ENCODE measurements at places on chromosomes 5 and 9.

- no peak for DNase-seq
Measured at GRCh38 chr9:25678147-25678666, at the start of gene TUSC1. Gene TUSC1, minus strand, starts transcription at chr9:25678444. Its CDS starts 132 bp downstream, at chr9:25678312.

GRCh38 chr9:119836036-119836435 lies 466.8 kb upstream of the BRINP1 start:
- DNase-seq = no peak

DNA sequence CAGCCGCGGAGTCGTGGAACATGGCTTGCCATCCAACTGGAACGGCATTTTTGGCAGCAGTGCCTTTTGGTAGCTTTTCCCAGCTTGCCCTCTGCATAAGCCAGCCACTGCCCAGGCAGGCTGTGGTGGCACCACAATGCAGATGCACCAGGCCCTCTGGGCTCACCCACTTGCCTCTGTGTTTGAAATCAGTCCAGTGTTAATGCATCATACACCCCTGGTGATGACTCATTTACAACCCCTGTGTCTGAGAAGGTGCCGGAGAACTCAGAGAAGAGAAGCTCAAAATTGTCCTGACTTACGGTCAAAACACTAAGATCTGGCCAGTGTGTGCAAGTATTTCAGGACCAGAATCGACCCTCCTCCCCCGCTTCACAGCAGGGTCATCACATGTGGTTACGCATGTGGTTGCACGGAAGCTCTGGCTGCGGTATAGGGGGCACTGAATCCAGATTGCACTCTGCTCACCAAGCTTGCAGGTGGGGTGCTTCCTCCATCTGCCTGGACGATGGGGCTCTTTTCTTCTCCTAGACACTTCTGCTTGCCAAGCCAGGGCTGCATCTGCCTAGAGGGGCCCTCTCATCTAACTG lies 66.5 kb upstream of the SMIM15 start:
- no peak for DNase-seq

GRCh38 chr9:116380496-116380995 lies 227.0 kb downstream of the PAPPA start:
- DNase-seq = no peak

GRCh38 chr9:36765468-36766341 lies 193.0 kb downstream of the MELK start:
- peak; percentile 66 for DNase-seq

GRCh38 chr5:32014096-32014745 lies 159.9 kb downstream of the GOLPH3 start:
- DNase-seq = no peak

DNA sequence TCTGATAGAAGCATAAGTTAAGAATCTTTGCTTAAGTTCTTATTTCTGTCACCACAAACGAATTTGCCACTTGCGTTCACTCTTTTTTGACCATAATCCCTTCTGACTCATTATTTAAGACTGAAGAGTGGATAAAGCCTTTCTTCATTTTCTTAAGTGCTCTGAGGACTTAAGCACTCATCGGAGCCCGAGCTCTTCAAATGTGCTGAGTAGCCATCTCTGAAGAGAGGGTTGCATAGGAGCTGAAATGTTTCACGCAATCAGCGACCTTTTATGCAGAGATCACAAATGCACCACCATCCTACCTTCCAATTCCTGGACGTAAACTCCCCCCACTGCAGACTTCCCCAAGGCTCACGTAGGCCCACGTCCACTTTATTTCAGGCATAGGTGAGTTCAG lies 699.2 kb downstream of the IRX1 start:
- no peak for DNase-seq

DNA sequence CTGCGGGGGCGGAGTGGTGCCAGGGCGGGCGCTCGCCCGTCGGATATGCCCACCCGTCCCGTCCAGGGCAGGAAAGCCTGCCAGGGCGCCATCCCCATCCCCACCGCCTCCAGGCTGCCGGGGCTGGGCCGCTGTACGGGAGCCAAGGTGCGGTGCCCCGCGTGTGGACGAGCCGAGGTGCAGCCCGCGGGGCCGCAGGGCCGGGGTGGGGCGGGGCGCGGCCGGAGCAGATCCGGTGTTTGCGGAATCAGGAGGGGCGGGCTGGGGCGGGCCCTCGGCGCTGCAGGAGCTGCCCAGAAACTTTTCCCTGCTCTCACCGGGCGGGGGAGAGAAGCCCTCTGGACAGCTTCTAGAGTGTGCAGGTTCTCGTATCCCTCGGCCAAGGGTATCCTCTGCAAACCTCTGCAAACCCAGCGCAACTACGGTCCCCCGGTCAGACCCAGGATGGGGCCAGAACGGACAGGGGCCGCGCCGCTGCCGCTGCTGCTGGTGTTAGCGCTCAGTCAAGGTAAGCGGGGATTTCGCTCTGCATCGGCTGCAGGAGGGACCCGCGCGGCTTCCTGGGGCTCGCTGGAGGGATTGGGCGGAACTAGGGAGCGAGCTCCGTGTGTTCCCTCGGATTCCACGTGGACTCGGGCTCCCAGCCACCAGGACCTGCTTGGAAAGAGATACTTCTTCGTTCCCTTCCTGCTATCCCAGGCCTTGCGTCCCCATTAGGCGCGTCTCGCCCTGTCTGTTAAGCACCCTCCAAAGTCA lies at the start of gene ITGA2:
Gene ITGA2, plus strand, starts transcription at position 328 of the 756 bp plus-strand sequence. Its CDS starts 117 bp downstream, at position 445.
- no peak for DNase-seq

DNA sequence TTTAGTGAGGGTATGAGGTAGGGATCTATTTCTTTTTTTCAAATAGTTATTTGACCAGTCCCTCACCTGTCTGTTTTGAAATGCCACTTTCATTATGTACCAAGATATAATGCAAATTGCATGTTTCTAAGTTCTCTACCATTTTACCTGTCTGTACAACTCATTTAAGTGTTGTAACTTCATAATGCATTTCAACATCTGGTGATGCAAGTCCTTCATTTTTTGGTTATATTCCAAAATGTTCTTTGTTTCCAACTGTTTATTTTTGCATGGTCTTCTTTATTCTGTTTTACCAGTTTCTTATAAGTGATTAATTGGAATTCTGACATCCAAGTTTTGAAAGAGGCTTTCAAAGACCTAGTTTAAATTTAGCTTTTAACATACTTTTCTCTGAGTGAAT lies 26.8 kb downstream of the TDRD7 start:
- no peak for DNase-seq

- no peak for DNase-seq
Measured at GRCh38 chr9:27112235-27112634, 3.2 kb downstream of the TEK start.

- DNase-seq = no peak
Measured at GRCh38 chr5:59591162-59591561, 302.4 kb downstream of the PDE4D start.

DNA sequence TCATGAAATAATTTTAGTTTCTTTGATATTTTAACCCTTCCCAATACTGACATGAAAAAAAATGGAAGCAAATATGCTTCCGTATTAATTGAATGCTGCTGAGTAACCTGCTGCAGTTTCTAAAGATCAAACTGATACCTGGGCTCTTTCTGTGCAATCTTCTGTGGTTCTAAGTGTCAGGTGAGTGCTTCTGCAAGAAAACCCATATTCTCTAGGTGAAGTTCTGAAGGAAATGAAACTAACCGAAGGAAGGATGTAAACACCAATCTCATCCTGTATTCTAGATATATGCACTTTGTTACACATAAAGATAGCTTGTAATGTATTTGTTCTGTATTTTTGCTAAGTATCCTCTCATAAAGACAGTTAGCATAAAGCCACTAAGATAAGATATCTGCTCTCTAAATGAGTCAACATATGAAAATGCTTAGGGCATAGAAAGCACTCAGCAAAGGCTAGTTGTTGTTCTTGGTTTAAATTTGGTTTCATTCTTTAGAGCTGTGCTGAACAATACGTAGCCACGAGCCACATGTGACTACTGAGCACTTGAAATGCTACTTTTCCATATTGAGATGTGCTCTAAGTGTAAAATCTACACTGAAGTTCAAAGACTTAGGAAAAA lies 52.0 kb downstream of the ITGA2 start:
- DNase-seq = no peak
